ENCODE measurements at places on chromosomes 16 and 17. TPM values are rescaled to one million over a fixed set of nuclear protein-coding genes. Genes with fewer than 3 reads are reported as not detected.
A peak's percentile ranks its signal among the peaks of the same experiment; 100 is the strongest.

DNA sequence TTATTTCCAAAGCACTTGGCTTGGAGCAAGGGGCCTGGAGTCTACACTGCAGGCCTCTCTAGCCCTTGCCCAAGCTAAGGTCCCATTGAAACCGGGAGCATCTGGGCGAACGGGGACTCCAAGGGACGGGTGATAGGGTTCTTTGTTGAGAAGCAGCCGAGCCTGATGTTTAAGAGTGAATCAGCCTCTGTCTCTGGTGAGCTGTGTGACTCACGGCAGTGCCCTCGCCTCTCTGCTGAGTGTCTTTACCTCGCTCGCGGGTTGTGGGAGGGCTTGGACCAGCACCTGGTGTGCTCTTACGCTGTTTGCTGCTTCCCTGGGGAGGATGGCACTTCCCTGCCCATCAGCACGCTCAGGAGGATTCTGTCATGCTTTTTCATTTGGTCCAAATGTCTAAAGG is 1.3 kb downstream of the HGS start:
- no peak for DNase-seq

IL32 gene
- 149 TPM for total RNA-seq

LGALS9B gene
- not detected for total RNA-seq

DNA sequence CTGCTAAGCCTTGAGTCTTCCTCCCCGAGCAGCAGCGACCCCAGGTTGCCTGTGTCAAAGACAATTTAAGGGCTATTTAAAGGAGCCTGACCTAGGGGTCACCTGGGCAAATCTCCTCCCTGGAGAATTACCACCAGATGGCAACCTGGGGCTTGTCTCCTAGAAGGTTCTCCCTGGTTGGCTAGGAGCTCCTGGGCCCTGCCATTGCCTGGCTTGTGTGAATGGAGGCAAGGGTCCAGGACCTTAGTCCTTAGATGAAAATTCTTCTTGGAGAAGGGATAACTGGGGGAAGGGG is 51.3 kb upstream of the TAC4 start:
- peak; percentile 92 for DNase-seq

DNA sequence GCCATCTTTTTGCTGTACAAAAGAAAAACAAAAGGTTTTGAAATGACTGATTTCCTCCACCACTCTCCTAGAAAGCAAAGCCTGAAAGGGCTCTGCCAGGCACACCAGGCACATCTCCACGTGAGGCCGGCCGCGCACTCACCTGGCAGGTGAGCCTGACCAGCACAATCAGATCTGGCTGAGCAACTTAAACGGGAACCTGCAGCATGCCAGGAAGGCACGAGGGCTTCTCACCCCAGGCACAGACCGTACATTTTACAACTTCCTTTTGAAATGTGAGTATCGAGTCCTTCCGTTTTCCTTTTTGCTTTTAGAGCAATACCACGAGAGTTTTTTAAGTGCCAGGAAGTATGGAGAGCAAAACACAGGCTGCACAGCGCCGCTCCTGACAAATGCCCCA is 22.5 kb downstream of the SLC38A10 start:
- no peak for DNase-seq

DNA sequence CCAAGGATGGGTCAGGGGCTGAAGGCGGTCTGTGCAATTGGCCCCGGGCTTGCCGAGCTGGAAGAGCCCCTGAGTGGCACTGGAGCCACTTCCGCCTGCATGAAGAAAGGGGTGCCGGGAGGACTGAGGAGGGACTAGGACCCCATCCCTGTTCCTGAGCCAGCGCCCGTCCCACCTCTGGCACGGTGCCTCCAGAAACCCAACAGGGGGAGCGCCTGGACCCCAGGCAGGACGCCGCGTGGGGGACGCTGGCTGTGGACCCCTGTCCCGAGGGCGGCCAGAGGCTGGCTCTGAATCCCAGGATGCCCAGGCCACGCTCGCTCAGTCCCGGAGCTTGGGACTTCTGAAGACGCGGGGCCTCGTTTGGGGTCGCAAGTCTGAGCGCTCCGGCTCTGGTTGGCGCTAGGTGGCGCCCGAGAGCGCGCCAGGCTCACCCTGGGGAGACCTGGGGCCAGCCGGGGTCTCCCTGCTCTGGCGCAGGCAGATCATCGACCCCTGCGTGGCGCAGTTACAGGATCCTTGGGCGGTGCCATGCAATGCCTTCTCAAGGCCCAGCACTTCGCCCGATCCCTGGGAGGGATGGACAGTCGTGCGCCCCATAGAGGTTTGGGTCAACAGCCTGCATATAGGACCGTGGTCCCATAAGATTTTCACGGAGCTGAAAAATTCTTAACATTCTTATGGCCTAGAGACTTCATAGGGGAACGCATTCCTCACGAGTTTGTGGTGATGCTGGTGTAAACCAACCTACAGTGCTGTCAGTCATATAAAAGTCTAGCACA is 58.5 kb upstream of the CREBBP start:
- peak; percentile 65 for DNase-seq

DNA sequence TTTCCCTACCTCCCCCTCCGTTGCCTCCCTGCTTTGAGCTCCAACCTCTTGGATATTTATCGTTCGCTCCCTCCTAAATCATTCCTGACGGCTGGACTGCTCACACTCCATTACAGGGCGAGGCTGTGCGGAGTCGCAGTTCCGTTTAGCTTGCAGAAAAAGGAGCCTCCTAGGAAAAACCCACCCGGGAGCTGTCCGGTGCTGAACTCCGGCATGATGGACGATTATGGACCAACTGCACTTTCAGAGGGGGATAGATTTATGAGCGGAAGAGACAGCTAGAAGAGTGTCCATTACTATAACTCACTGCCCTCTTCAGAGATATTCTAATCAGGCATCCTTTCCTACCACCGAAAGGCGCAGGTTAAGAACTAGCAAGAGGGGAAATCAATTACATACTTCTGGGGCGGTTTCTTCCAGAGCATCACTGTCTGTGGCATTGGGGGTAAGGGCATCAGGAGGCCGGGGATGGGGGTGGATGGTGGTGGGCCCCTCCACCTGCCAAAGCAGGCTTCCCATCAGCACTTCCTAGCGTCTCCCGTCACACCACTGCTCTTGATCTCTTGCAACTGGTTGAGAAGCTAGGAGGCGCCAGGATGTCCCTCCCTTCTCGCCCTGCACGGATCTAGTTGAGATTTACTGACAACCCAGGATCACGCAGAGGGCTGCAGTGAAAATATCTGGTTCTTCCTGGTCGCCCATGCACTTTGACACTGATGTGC is 251.2 kb downstream of the ENGASE start:
- DNase-seq: peak; percentile 63

- DNase-seq: no peak
Measured at GRCh38 chr17:50908140-50908859, 42.1 kb upstream of the TOB1 start.

DNA sequence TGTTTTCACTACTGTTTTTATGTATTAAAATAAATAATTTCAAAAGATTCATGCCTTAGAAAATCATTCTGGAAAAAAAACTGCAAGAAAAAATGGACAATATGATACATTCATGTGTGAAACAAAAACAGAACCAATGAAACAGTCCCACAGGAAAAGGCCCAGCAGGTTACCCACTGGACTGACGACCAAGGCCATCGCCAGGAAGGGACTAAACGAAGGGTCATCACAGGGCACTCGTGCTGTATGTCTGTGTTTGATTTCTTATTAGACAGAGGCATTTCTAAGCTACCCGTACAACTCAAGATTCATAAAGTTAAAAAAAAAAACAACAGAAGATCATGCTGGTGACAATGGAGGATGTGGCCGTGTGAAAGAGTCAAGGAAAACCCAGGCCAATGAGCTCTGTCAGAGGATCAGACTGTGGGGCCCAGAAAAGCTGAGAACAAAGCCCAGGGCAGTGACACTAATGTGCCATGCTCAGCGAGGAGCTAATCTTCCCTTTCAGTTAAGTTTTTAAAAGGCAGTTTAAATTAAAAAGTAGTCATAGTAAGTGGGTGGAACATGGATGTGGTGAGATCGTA is 31.8 kb downstream of the NSMCE1 start:
- DNase-seq: no peak

- DNase-seq: no peak
Measured at GRCh38 chr16:24646646-24646995, 82.8 kb upstream of the TNRC6A start.

TP53TG3B gene
- total RNA-seq: not detected

GRCh38 chr17:68737761-68738443 is 136.7 kb upstream of the FAM20A start:
- no peak for DNase-seq

TNK1 gene
- total RNA-seq: 6.4 TPM

DNA sequence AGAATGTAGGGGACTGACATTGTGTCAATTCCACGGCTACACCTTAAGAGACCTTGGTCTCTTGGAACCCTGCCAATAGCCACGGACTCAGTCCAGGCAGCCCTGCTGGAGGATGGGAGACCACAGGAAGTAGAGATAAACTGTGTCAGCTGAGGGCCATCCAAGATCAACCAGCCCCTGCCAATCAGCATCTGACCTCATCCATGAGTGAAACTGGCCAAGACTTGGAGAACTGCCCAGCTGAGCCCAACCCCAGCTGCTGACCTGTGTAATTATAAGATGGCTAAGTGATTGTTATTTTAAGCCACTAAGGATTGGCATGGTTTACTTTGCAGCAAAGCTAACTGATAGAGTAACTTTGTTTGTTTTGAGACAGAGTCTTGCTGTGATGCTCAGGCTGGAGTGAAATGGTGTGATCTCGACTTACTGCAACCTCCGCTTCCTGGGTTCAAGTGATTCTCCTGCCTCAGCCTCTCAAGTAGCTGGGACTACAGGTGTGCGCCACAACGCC is 13.3 kb upstream of the YWHAE start:
- no peak for DNase-seq

SPATA32 gene
- not detected for total RNA-seq

GRCh38 chr17:45992175-45992574 is 6.9 kb upstream of the STH start:
- no peak for DNase-seq

GRCh38 chr17:55384643-55385232 is 36.9 kb downstream of the MMD start:
- DNase-seq: no peak

RASL10B gene
- 13.3 TPM for total RNA-seq

CRYBA1 gene
- not detected for total RNA-seq

DNA sequence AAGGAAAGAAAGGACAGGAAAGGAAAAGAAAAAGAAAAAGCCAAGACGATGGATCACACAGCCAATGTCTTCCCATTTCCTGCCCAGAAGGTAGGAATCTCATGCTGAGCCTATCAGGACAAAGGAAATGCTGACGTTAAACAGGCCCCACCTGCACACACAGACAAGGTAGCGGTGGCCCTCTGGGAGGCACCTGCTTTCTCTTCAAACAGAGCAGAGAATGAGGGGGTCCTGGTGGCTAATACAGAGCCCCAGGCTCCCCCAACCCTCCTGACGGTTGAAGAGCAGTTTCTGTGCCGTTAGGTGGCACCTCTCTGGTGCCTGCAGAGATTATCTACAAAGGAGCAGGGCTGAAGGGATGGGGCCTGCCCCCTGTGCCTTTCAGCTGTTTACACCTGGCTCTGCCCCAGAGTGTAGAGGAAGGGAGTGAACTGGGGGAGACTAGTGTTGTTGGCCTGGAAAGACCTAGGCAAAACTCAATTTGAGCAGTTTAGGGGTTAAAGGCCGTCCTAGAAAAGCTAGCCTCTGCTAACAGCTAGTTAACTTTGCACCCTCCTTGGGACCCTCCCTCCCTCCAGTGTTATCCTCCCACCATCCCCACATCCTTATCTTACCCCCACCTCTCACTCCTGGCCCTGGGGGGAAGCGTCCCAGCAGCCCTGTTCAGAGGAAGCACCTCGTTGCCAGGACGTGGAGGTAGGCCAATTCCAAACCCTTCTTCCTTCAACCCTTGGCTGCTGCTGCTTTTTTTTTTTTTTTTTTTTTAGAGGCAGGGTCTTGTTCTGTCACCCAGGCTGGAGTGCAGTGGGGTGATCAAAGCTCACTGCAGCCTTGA is 56.3 kb downstream of the ARHGAP27 start:
- no peak for DNase-seq

DNA sequence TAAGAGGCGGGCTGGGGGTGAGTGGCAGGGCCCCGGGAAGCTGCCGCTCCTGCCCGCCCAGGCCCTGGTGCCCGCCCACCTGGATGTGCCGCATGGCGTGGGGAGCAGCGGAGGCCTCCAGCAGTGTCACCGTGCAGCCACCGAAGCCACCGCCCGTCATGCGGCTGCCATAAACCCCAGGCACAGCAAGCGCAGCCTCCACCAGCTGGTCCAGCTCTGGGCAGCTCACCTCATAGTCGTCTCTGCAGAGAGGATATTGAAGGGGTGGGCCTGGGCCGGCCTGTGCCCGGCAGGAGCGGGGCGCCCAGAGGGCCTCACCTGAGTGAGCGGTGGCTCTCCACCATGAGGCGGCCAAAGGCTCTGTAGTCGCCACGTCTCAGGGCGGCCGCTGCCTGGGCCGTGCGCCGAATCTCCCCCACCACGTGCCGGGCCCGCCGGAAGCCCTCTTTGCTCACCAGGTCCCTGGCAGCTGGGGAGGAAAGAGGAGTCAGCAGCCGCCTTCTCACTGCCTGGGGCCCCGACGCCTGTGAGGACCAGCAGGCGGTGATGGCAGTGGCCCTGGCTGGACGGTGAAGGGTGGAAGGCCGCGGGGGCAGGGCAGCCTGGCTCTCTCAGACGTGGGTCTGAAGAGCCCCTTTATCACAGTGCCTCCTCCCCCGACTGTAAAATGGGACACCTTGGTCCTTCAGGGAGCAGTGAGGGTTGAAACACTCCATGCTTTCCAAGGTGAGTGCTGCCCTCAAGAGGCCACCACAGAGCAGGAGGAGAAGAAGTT is 6.7 kb downstream of the GALK1 start:
- no peak for DNase-seq

GRCh38 chr17:55274355-55275255 is 9.8 kb downstream of the HLF start:
- DNase-seq: no peak

DNA sequence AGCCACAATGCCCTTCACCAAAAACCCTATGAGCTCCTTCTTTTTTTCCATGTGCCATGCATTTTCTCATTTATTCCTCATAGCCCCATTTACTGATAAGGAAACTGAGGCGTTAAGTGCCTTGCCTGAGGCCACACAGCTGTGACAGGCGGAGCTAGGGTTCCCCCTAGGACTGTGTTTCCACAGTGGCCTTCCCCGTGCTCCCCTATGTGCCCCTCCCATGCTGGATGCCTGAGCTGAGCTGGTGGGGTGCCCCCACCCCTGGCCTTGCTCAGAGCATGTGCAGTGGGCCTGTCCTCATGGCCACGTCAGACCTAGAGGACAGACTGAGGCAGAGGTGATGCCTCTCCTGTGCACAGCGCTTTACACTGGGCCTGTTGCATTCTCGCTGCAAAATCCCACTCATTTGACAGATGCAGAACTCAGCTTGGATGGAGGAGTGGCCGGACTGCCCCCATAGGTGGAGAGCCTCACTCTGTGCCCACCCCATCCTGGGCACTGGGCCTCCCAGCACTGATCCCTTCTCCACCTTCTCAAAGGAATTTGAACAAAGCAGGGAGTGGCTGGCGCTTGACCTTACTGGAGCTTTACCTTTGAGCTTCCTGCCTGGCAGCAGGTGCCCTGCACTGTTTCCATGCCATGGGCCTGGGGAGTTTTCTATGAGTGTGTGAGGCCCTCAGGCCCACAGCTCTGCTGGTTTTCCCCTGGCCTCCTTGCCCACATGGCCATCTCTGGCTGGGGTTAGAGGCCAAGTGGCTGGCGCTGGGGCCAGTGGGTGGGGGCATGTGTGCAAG is 2.6 kb downstream of the MAP2K3 start:
- DNase-seq: no peak

Measured in Caco-2 (cell line).